Type B pancreatic cell (in vitro differentiated cells): ENCODE measurements at places on chromosomes 3 and 15.

DNA sequence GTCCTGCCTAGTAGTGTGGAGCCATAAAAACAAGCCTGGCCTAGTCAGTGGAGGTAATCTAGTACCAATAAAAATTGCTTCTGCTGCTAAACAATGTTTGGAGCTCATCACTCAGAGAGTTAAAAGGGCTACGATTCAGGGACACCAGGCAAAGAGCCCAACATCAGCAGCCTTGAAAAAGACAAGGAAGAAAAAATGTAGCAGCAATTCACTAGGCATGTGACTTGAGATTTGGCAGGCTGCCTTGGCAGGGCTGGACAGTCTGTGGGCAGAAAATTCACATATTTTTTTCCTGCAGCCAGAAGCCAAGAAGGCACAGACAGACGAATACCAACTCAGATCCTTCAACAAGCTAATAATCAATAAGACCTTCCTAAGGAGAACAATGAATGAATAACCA, 47.2 kb downstream of the IGSF11 start:
- peaks cover 5% of the 10 kb centered on the region for H3K4me1 ChIP-seq
- DNase-seq: no peak
- peaks cover 15% of the 10 kb centered on the region for H3K27me3 ChIP-seq
- H3K36me3 ChIP-seq: no peaks in the 10 kb centered on the region
- no peak overlapping the region for H3K27ac ChIP-seq

- H3K4me1 ChIP-seq: peaks cover 28% of the 10 kb centered on the region
- DNase-seq: no peak
- H3K27me3 ChIP-seq: no peaks in the 10 kb centered on the region
- no peak overlapping the region for H3K27ac ChIP-seq
- H3K36me3 ChIP-seq: no peaks in the 10 kb centered on the region
Observed at GRCh38 chr3:124078953-124079911, 87.3 kb upstream of the ROPN1 start.

GRCh38 chr3:65974509-65974908, 64.2 kb downstream of the MAGI1 start:
- DNase-seq: no peak
- H3K27ac ChIP-seq: no peak overlapping the region
- H3K4me1 ChIP-seq: peaks cover 10% of the 10 kb centered on the region
- H3K4me3 ChIP-seq: no peak overlapping the region
- peaks cover 6% of the 10 kb centered on the region for H3K36me3 ChIP-seq

GRCh38 chr15:74543583-74543982, 2.6 kb downstream of the ARID3B start:
- H3K4me3 ChIP-seq: peak overlapping the region; percentile 95
- peaks cover 14% of the 10 kb centered on the region for H3K27me3 ChIP-seq
- peaks cover 12% of the 10 kb centered on the region for H3K36me3 ChIP-seq
- peak overlapping the region; percentile 96 for H3K27ac ChIP-seq
- DNase-seq: no peak

DNA sequence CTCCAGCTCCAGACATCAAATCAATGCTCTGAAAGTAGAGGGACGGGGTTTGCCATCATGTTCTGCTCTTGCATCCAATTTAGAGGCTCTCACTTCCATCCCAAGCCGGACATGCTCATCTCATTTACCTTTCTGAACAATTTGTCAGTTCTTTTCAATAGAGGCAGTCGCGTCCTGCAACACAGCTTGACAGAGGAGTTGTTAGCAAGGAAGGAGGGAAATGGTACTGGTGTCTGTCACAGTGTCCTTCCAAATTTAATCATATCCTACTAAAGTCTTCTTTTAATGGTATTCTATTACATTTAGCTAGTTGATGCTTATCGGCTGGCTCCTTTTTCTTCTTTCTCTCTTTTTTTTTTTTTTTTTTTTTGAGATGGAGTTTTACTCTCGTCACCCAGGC, 45.6 kb downstream of the HHLA2 start:
- no peak overlapping the region for H3K27ac ChIP-seq
- no peak overlapping the region for H3K4me3 ChIP-seq
- no peaks in the 10 kb centered on the region for H3K27me3 ChIP-seq
- DNase-seq: no peak
- peaks cover 8% of the 10 kb centered on the region for H3K4me1 ChIP-seq

- no peaks in the 10 kb centered on the region for H3K36me3 ChIP-seq
- no peak overlapping the region for H3K27ac ChIP-seq
- H3K27me3 ChIP-seq: no peaks in the 10 kb centered on the region
- no peaks in the 10 kb centered on the region for H3K4me1 ChIP-seq
- no peak overlapping the region for H3K4me3 ChIP-seq
Observed at GRCh38 chr3:190175490-190175889, 54.8 kb upstream of the P3H2 start.

GRCh38 chr3:118292841-118293240, 741.8 kb downstream of the IGSF11 start:
- H3K4me1 ChIP-seq: no peaks in the 10 kb centered on the region
- no peaks in the 10 kb centered on the region for H3K36me3 ChIP-seq
- DNase-seq: no peak
- no peak overlapping the region for H3K4me3 ChIP-seq

DNA sequence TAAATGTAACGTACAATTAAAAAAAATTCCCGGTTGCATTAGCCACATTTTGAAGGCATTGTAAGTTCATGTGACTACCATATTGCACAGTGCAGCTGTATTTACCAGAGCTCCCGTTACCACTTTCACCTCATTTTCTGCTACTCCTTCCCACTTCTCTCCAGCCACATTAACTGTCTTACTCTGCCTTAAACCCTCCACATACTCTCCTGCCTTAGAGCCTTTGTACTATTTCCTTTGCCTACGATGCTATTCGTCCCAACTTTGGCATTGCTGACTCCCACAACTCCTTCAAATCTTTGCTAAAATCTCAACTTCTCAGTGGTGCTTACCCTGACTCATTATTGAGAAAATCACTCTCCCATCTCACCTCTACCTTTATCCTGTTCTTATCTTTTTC, 115.2 kb downstream of the CADM2 start:
- no peaks in the 10 kb centered on the region for H3K36me3 ChIP-seq
- no peak for DNase-seq
- no peak overlapping the region for H3K4me3 ChIP-seq
- no peak overlapping the region for H3K27ac ChIP-seq
- H3K27me3 ChIP-seq: no peaks in the 10 kb centered on the region
- H3K4me1 ChIP-seq: no peaks in the 10 kb centered on the region

DNA sequence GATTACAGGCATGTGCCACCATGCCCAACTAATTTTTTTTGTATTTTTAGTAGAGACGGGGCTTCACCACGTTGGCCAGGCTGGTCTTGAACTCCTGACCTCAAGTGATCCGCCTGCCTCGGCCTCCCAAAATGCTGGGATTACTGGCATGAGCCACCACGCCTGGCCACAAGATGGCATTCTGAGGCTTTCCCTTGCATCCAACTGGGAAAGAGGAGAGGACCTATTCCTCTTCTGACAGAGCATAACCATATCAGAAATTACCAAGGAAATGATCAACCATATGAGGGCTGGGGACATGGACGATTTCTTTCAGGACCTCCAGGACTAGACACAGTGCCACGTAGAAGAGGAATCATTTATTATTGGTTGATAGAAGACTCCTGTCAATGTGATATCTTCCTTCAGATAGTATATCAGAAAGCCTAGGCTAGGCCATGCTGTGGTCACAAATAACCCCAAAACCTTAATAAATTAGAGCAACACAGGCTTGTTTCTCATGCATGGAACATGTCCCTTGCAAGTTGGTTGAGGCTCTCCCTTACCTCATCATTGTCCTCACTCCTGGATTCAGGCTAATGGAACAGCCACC, 372.3 kb upstream of the IL12A start:
- H3K27me3 ChIP-seq: no peaks in the 10 kb centered on the region
- no peak for DNase-seq
- no peak overlapping the region for H3K4me3 ChIP-seq
- H3K27ac ChIP-seq: no peak overlapping the region
- no peaks in the 10 kb centered on the region for H3K36me3 ChIP-seq

DNA sequence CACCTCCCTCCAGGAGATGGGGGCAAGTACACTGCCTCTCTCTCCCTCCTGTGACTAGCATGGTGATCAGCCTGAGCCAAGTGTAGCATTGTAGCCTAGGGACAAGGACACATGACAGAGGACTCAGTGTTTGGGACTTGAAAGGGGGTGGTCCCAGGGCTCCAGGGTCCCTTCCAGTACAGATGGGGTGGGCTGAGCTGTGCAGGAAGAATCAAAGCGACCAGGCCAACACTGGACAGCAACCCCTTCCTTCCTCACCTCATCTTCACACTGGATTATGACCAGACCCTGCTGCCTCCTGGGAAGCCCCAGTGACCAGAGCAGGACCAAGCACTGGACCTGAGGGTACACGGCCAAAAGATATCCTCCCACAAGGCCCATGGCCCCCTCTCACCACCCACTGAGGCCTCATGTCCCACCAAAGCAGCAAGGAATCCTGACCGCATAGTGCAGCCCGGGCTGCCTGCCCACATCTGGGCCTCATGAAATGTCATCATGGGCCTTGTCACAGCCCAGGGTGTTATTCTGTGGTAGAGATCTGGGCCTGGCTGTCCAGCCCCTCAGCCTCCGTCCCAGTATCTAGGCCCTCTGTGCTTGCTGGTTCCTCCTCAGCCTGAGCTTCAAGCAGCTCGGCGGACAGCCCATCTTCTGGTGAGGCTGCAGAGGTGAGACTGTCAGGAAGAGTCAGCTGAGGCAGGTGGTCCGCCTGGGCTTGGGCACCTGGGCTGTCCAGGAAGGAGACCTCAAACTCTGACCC, 9.5 kb downstream of the GORASP1 start:
- no peaks in the 10 kb centered on the region for H3K4me1 ChIP-seq
- peak overlapping the region; percentile 48 for H3K27ac ChIP-seq
- DNase-seq: no peak
- peaks cover 18% of the 10 kb centered on the region for H3K36me3 ChIP-seq
- no peaks in the 10 kb centered on the region for H3K27me3 ChIP-seq

DNA sequence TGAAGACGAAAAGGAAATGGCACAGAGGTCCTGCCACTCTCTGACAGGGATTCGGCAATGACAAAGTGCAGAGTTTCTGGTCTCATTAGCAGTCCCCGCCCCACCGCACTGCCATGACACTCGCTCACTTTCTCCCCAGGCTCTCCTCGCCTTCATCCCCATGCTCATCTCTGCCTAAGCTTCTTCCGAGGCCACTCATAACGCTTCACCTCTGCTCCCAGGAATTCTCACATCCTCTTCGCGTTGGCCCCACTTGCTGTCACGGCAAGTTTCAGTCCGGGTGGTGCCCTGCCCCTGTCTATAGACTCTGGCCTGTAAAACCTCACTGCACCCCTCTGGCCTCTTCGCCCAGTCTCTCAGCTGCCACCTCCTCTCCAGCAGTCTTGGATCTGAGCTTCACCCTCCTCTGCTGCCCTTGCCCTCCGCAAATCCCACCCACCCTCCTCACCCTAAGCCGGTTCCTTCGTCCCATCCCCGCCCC, 654 bp downstream of the RUBCN start:
- H3K27ac ChIP-seq: peak overlapping the region; percentile 99
- no peaks in the 10 kb centered on the region for H3K27me3 ChIP-seq
- peaks cover 18% of the 10 kb centered on the region for H3K4me1 ChIP-seq
- peak overlapping the region; percentile 96 for H3K4me3 ChIP-seq
- no peak for DNase-seq

DNA sequence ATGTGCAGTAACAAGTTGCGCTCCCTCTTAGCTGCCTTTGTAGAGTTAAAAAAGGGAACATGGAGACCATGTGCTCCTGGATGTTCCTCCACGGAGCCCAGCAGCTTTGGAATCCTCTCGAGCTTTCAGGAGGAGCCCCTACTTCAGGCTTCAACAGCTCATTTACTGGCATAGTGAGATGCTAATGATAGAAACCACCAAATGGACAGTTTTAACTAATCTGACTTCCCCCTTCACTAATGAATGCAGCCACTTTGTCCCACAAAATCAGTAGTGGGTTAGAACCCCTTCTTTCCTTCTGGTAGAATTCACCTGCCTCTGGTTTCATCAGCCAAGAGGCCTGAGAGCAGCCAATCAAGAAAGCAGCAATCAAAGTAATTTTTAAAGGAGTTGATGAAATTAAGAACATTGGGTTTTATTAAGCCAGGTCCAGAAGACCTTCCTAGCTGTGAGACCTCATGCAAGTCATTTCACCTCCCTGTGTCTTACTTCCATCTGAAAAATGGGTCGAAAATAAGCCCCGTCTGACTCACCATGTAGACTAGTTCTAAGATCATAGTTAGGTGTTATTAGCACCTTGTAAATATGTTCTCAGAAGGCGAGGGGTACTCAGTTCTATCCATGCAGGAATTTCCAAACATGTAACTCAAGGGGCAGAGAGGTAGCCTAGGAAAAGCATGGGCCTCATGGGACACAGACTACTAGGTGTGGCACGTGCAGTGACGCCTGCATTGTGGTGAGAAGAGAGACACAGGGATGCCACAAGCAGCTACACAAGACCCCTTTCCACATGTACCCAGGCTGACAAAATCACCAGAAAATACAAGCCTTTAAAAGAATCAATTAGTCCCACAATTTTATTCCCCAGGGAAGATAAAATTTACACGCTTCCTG, 179.7 kb upstream of the LPP start:
- peaks cover 6% of the 10 kb centered on the region for H3K4me1 ChIP-seq
- H3K36me3 ChIP-seq: no peaks in the 10 kb centered on the region
- peaks cover 4% of the 10 kb centered on the region for H3K27me3 ChIP-seq

DNA sequence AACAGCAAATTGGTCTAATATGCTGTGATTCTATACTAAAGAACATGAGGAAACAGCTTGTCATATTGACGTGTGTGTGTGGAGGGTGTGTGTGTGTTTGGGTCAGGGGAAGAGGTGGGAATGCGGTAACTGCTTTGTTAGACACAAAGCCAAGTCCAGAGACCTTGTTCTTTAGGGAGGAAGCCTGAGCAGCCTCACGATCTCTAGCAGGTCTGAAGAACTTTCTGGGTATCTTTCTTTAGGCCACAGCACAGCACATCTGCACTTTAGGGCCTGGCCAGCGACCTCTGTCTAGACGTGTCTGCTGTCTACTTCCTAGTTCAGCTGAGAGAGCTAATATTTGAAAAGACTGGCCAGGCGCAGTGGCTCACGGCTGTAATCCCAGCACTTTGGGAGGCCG, 220.0 kb upstream of the TPRG1 start:
- H3K4me1 ChIP-seq: peaks cover 21% of the 10 kb centered on the region
- H3K27ac ChIP-seq: no peak overlapping the region
- DNase-seq: no peak
- H3K36me3 ChIP-seq: peaks cover 4% of the 10 kb centered on the region
- H3K27me3 ChIP-seq: peaks cover 4% of the 10 kb centered on the region

DNA sequence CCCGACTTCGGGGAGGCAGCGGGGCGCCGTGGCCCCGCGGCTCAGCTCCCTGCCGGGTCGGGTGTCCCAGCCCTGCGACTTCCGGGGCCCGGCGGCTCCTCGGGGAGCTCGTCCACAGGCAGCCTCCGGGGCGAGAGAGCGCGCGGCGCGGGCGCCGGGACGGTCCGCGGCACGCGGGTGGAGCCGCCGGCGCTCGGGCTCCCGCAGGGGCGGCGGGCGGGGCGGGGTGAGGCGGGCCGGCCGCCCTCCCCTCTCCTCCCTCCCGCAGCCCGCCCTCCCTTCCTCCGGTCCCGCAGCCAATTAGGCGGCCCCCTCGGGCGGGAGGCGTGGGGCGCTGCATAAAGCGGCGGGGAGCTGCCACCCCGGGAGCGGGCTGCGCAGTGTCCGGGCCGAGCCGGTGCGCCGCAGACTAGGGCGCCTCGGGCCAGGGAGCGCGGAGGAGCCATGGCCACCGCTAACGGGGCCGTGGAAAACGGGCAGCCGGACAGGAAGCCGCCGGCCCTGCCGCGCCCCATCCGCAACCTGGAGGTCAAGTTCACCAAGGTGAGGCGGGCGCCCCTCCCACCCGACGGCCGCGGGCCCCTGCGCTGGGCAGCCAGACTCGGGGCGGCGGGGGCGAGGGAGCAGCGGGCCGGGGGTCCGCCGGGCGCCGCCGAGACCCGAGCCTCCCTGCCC, at the start of gene ALDH1A3:
Gene ALDH1A3 (plus strand): TSS at position 368 of the 675 bp plus-strand sequence. CDS start 77 bp downstream, at position 445.
- H3K4me1 ChIP-seq: peaks cover 5% of the 10 kb centered on the region
- no peaks in the 10 kb centered on the region for H3K36me3 ChIP-seq
- peak within 1 kb of the TSS; percentile 90 for H3K4me3 ChIP-seq
- DNase-seq: no peak
- H3K27me3 ChIP-seq: peaks cover 88% of the 10 kb centered on the region
- H3K27ac ChIP-seq: no peak within 1 kb of the TSS
